ENCODE measurements at places on chromosomes 6 and 20. TPM values are rescaled to one million over a fixed set of nuclear protein-coding genes. Genes with fewer than 3 reads are reported as not detected.

DNA sequence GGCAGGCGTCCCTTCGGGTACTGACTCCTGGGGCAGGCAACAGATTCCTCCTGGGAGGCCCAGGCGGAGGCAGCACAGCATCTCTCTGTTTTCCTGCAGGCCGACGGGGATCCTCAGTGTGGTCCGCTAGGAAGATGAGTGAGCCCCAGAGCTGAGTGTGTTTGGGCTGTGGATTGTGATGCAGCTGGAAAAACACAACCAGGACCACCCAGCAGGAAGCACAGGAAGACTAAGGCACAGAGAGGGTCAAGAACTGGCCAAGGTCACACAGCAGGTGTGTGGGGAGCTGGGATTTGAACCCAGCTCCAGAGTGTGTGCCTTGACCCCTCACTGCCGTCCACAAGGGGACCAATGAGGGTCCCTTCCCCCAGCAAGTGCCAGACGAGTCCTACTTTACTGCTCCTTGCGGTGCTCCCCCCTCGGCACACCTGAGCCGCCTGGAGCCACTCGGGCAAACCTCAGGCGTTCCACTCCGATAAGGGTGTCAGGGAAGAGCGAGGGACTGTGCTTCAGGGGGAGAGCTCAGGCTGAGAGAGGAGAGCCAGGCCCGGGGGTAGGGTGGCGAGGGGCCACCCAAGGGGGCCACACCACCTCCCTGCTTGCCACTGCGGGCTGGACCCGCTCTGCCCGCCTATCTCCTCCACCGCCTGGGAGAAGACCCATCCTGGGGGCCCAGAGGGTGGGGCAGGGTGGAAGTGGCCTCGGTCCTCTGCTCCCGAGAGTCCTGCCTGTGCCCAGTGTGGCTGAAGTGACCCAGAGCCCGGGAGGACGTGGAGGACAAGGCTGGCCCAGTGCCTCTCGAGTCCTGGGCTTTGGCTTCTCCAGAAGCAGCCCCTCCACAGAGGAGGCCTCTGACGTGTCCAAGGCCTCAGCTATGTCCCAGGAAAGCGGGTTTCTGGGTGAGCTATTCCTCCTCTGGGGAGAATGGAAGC is 63.3 kb downstream of the YTHDF1 start:
- no peak for ATAC-seq

GRCh38 chr6:7328243-7328642 is 15.2 kb upstream of the SSR1 start:
- ATAC-seq = peak; percentile 43

DNA sequence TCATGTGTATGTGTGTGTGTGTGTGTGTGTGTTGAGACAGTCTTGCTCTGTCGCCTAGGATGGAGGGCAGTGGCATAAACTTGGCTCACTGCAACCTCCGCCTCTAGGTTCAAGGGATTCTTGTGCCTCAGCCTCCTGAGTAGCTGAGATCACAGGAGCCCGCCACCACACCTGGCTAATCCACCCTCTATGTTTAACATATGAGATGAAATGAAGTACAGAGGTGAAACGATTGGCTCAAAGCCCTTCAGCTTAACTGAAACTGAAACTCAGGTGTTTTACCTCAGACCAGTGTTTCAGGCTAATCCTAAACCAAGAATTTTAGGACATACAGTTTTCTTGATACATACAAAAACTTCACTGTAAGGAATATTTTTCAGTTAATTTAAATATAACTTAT is 167.3 kb downstream of the KCNQ5 start:
- no peak for ATAC-seq

DNA sequence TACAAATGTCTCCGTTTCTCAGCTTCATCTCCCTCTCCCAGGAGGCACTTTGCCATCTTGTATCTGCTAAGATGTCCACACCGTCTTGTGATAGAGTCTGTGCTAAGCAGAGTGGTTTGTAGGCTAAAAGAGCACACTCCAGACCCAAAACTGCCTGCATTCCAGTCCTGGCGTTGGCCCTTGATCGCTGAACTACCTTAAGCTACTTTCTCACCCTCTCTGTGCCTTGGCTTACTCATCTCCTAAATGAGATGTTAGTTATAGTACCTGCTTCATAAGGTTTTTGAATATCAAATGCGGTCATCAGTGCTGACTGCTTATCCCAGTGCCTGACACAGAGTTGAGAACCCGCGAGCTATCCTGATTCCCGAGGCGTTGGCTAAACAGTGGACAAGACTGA is 14.0 kb downstream of the CASS4 start:
- no peak for ATAC-seq

DNA sequence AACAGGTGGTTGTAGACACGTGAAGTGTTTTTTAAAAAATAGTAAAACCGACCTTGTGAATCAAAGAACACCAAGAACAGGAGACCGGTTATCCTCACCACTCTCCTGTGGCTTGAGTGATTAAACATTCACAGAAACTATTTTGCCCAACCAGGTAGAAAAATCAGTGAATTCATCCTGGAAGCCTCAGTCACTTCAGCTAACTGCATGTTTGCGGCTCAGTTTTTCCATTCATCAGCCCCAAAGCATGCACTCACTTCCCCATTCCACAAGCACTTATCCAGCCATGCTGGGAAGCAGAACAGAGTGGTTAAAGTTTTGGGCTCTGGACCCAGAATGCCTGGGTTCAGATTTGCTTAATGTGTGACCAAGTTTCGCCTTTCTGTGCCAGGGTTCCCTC is 2.4 kb downstream of the LRRN4 start:
- ATAC-seq = no peak

GRCh38 chr6:72464791-72465691 is 156.8 kb upstream of the KCNQ5 start:
- no peak for ATAC-seq

DNA sequence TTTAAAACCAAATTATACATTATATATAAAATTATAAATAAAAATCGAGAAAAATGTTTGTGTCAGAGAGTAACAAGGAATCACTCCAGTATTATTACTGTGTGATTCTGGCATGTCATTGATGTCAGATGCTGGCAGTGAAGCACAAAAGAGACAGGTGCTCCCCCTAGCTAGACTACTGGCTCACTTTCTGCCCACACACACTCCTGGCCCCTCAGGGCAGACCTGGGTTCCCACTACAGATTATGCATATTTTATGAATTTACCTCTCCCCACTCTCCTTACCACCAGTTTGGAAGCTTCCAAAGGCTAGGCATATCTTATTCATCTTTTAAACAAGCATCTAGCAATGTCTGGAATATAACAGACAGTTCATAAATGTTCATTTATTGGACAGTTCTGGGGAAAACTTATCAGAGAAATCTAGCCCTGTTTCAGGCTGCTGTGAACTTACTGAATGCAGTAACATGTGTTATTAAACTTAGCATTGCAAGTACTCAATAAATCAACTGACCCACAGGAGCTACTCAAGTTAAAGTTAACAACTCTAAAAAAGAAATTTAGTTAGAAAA is 12.8 kb downstream of the SNX3 start:
- ATAC-seq = no peak

DNA sequence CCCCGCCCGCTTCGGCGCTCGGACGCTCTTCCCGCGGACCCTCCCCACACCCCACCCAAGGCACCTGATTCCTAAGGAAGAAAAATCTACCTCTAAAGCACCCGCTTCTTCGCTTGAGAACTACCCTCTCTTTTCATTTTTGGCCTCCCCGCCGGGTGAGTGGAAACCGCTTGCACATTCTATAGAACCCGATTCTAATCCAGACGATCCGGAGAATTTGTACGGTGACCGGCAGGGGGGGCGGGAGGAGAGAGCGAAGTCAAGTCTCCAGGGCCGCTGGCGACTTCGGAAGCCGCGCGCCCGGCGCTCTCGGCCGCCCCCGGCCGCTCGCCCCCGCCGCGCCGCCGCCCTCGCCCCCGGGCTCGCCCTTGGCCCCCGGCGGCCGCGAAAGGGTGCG is at the start of gene RBM24:
Gene RBM24 (plus strand): TSS at position 262 of the 397 bp plus-strand sequence. CDS start 221 bp downstream, outside the sequence.
- ATAC-seq = no peak

DNA sequence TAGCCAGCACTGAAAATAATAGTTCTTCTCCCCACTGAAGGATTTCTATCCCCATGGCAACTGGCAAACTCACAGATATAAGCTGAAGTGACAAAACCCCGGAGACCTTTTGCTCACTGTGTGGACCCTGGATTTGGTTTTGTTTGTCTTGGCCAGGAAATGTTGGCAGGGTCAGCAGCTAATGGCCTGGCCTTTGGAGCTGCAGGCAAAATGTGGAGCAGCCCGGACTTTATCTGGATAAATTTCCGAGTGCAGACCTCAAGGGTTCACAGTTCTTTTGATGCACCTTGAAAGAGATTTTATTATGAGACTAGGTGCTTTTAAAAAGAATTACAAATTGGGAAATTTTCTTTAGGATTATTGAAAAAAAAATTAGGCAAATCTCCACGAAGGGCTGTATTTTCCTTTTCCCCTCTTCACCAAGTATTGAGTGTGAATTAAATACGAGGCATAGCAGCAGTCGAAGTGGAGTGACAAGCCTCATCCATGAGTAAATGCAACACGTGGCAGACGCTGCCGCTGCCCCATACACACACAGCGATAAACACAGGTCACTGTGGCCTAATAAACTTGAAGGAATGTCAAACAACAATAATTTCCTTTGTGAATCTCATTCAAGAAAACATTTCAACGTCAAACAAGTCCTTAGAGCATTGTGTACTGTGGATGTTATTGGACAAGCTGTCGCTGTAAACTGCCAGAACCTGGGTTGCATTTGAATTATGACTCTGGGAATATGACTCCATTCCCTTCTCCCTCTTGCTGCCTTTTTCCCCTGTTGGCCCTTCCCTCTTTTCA is 35.1 kb upstream of the CCN6 start:
- no peak for ATAC-seq

DNA sequence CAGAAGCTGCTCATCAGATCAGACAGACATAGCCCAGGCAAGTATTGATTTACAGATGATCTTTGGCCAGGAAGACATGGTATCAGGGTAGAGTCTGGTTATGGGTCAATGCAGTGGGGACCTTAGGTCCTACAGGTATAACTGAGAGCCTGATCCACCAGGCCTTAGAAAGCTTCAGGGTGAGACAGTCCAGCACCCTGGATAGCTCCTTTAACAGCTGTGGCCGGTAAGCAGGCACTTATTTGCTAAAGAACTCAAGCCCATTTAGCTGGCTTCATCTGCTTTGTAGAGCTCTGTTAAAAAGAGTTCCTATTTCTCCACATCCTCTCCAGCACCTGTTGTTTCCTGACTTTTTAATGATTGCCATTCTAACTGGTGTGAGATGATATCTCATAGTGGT is 39.6 kb downstream of the ESR1 start:
- no peak for ATAC-seq

DNA sequence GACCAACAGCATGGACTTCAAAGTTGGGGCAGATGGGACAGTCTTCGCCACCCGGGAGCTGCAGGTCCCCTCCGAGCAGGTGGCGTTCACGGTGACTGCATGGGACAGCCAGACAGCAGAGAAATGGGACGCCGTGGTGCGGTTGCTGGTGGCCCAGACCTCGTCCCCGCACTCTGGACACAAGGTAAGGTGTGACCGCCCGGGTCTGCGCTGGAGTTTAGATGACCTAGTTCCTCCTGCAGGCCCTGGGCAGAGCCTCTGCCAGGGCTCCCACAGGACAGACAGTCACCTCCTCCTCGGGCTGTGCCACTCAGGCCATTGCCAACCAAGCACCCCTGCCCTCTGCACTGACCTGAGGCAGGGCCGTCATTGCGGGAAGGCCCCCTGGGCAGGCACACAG is 322.1 kb downstream of the TAF4 start:
- no peak for ATAC-seq

DNA sequence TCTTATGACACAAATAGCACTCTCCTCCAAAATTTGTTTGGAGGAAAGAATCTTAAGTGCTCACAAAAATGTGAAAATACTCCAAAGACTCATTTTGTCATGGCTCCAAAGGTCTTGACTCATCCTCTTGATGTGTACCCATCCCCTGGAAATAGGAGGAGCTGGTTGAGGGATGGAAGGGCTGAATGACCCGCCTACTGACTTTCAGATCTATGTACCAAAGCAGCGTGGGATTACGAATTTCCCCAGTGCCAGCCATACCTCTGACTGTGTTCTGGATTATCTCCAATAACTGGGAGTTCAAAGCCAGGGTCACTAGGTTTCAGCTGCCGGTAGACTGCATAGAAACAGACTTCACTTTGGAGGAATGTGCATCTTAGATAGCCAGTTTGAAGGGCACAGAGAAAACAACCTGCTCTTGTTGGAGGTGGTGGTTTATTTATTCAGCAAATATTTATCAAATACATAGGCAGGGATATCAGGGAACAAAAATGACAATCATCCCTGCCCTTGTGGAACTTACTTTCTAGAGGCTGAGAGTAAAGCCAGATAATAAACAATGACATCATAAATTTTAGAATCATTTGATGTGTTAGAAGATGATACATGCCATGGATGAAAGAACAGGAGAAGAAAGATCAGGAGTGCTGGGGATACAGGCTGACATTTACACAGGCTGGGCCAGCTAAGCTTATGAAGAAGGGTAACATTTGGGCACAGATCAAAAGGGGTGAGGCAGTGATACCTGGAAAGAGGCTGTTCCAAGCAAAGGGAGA is 246.6 kb downstream of the TBXT start:
- ATAC-seq = no peak

GRCh38 chr20:42634156-42634555 is 555.5 kb downstream of the PTPRT start:
- ATAC-seq = no peak

The KCNB1 gene
- total RNA-seq = not detected

The TRIM15 gene
- not detected for total RNA-seq

The PPP1R16B gene
- 79.5 TPM for total RNA-seq

The XKR7 gene
- total RNA-seq = 0.03 TPM

The NRSN1 gene
- total RNA-seq = not detected

The ETV7 gene
- 16.9 TPM for total RNA-seq
